Hematopoietic multipotent progenitor cell treated with erythropoietin and hydrocortisone succinate and interleukin-3 and kit ligand, for 17 days (in vitro differentiated cells): ENCODE measurements at places on chromosomes 13 and 19.
A peak's percentile ranks its signal among the peaks of the same experiment; 100 is the strongest.

- no peak for DNase-seq
Measured at GRCh38 chr19:35254341-35255297, 5.8 kb downstream of the LSR start.

DNA sequence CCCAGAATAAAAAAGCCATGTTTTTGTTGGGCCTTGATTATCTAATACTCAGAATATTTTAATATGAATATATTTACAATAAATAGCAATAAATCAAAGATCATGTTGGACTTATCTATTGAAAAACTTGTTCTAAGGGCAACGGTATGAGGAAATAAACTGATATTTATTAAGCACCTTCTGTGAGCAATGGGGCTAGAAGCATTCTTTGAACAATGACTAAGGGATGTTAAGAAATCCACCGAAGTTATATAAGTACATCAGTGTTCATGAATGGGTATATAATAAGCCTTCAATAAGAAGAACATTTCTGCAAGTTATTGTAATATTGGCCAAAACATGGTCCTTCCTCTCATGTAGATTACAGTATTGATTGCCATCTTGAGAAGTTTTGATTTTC lies 221.8 kb downstream of the OXGR1 start:
- no peak for DNase-seq

DNA sequence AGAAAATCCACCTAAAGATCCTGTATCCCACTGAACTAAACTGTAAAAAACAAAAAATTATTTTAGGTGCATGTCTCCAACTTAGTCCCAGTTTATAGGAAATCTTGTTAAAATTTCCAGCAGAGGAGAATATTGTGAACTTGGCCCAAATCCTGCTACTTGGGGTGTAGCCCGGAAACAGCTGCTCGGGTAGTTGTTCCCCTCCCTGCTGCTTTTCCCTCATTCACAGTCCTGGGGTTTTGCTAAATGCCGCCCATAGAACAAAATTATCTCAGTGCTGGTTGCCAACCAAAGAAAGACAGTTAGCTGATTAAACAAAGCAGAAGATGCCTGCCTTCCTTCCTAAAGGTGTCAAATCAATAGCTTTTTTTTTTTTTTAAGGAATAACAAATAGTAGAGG lies 330.5 kb upstream of the KLF12 start:
- no peak for DNase-seq

GRCh38 chr13:112558696-112559418 lies 29.1 kb downstream of the TUBGCP3 start:
- DNase-seq = no peak

DNA sequence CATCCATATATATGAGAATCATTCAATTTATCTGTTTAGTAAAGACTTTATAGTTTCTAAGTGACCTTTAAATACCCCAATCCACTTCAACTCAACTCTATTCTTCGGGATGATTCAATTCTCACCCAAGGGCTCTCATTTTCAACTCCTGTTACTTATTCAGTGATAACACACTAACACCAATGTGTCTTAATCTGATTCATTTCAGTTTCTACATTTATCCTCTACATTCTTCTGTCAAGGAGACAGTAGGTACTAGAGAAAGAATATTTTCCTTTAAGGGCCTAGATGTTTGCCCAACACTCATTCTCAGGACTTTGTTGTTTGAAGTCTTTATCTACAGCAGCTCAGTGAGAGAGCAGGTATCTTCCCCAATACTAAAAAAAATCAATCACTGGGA lies 7.1 kb downstream of the ARGLU1 start:
- no peak for DNase-seq

DNA sequence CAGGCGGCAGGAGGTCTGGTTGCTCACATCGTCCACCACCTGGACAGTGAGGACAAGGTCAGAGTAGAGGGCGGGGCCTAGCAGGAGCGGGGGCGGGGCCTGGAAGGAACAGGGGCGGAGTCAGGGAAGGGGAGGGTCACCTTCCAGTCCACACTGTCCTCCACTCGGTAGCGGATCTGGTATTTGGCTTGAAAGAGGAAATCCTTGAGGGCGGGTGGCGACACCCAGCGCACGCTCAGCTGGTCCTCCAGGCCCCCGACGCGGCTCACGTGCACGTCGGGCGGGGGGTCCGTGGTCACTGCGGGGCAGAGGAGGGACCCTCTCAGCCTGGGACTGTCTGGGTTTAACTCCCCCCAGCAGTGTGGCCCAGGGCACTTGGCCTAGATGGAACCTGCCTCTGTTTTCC lies 8.2 kb downstream of the REX1BD start:
- peak; percentile 41 for DNase-seq

DNA sequence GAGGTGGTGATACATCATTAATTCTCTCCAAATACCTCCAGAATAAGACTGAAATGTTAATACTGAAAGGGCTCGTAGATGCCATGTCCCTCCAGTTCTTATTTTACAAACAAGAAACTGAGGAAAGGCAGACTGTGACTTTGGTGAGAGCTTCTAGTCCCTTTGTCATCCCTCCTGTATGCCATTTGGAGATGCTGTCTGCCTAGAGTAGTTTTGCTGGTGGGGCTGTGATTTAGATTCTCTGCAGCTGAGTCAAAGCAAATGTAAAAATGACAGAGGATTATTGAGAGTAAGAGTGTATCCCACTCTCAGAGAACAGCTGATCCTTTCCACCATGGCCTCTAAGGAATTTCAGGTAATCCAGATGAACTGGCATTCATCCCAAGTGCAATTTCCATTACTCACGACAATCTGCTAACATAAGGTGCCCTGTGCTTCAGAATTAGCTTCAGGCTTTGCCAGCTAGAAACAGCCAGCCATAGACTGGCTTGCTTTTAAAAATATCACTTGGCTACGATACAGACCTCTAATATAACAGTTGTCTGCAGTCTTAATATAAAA lies 16.8 kb downstream of the PABPC3 start:
- DNase-seq = no peak

DNA sequence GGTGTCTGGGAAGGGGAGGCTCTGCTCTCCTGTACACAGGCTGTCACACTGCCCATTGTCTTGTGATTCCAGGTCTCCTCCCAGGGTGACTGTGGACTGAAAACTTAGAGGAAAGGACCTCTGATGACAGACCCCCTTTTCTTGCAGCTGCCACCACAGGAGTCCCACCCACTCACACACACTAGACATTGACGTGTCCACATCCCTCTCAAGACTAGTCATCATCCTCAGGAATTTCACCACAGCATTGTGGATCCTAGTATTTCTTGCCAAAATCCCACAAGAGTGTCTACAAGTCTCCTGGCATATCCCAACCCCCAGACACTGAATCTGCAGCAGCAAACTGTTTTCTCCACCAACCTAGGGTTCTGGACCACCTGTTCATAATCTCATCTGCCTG lies 5.3 kb downstream of the ZNF85 start:
- DNase-seq = no peak

- no peak for DNase-seq
Measured at GRCh38 chr13:114296448-114296847, 15.0 kb downstream of the UPF3A start.

DNA sequence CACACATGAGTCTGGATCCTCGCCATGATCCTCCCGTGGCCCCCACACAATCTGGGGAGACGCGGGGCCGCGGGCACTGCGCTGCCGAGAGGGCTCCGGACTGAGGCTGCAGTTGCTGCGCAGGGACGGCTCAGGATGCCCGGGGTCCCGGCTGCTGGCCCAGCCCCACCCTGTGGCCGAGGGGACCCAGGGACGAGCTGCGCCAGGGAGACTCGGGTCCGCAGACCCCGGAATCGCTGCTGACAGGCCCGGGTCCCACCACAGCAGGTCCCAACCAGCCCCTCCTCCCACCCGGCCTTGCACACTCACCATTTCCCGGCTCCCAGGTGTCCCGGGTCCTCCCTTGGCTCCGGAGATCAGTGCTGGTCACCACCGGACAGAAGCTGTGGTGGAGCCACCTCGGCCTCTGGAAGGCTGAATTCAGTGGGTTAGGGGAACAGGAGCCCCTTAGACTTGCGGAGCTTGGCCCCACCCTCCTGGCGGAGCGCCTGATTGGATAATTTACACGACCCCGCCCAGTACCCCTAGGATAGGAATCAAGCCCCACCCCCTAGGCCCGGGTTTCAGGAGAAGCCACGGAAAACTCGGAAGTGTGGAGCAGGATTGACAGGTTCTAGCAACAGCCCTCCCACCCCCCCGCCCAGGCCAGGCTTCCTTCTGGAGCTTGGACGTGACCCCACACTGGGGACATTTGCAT lies 57.4 kb downstream of the ZNF44 start:
- DNase-seq = no peak

GRCh38 chr19:16420336-16420676 lies 51.5 kb downstream of the EPS15L1 start:
- DNase-seq = no peak

GRCh38 chr19:10380313-10381102 lies at the start of gene TYK2:
TYK2 (minus strand) TSS chr19:10380572; CDS start chr19:10378406, 2,166 bp downstream.
- DNase-seq = peak; percentile 98

DNA sequence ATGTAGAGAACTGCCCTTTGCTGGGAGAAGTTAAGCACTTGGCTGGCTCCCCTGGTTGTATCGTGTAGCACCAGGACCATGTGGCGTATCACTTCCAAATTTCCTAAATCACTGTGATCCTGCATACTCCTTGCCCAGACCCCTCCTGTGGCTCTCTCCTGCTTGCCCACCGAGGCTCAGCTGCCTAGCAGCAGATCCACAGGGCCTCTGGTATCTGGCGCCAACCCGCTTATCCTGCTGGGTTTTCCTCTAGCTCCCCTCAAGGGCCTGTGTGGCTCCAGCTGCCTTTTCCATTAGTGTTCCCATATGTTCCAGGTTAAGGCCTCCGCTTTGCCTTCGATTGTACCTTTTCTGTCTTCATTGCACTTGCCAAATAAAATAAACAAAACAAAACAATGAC lies 16.5 kb downstream of the LRCH1 start:
- no peak for DNase-seq

GRCh38 chr19:40721140-40721486 lies 4.2 kb downstream of the ITPKC start:
- no peak for DNase-seq

- no peak for DNase-seq
Measured at GRCh38 chr13:21012841-21013681, 48.3 kb downstream of the LATS2 start.

DNA sequence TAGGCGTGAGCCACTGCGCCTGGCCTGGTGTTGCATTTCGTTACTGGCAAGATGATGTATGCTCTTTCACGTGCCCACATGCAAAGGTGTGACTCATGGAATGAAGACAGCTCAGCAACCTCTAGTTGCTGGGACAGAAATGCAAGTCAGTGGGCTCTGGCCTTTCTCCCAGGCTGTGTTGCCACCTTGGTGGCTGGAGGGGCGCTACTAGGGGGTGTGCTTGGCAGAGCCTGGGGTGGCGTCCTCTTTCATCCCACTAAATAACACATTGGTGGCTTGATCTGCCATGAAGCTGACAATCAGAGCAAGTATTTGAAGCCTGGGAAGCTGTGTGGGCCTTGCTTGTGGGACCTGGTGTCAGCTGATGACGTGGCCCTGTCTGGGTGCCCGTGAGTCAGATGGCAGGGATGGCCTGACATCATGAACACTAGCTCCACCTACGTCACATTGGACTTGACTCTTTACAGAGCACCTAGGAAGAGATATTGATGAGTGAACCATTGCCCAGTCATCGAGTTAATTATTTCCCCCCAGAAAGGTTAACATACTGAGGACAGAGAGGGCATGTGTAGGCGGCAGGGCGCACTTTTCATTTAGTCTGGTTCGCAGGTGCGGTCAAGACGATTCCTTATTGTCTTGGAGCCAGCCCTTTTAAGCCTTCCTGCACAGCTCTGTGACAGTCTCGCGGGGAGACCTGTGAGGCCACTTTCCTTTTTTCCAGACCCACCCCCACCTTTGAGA lies 154.2 kb downstream of the TM9SF2 start:
- DNase-seq = peak; percentile 32

DNA sequence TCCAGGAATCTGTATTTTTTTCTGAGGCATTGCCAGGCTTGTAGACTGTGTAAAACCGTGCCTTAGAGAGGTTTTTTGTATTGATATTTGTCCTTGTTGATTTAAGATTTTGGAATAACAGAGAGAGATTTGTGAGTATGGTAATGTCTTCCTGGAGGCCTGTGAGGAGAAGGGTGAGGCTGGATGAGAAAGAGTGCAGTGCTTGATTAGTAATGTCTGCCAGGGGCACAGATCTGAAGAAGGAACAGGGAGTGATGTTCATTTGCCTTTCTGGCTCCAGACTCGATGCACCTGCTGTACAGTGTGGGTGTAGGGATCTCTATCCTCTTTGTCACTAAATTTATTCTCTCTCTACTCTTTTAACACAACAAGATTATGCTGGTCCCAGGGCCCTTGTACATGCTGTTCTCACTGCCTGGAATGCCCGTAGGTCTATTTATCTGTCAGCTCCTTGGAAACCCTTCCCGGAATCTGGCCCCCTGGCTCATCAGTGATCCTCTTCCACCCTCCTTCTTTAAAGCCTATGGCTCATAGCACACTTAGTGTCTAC lies 4.2 kb downstream of the FIZ1 start:
- no peak for DNase-seq

GRCh38 chr19:43318796-43319314 lies 34.6 kb upstream of the CD177 start:
- DNase-seq = no peak

- DNase-seq = no peak
Measured at GRCh38 chr19:6499052-6499790, 2.9 kb downstream of the TUBB4A start.

GRCh38 chr19:28710278-28710677 lies 502.7 kb downstream of the UQCRFS1 start:
- peak; percentile 19 for DNase-seq

DNA sequence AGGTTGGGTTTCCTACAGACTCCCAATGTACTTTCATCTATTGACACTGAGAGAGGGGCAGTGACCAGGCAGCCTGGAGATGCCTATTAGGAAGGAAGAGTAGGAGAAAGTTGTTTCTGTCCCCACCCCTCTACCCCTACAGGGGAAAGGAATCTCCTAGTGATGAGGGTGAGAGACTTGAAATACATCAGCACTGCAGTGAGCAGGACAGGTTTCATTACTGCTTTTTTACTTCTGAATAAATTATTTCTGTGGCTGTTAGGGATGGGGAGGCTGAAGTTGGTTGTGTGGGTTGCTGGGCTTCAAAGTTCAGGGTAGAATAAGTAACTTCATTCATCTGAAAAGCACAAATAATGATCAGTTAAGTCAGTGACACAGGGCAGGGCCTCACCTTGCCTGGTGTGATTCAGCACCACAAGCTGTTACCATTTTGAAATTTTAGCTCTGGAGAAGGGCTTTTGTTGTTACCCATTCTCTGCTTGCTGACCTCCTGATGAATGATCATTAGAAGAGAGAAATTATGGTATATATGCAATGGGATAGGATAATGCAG lies 19.3 kb downstream of the CEACAM1 start:
- DNase-seq = no peak

- DNase-seq = no peak
Measured at GRCh38 chr13:110314516-110315245, 7.6 kb downstream of the COL4A2 start.

DNA sequence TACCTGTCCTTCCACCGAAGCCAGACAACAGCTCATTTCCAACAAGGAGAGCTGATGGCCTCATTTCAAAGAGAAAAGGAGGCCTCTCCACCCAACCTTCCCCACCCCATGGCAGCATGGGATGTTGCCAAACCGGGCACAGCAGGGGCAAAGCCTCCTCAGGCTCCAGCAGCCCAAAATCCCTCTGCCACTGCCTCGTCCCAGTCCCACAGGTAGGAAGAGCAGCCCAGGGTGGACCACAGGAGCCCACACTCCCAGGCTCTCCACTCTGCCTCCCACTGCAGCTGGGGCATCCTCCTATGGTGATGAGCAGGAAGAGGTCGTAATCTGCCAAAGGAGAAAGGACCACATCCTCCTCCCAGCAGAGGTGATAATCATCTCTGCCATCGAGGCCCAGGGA lies 50.9 kb downstream of the PEPD start:
- DNase-seq = no peak
